ENCODE measurements at places on chromosomes 1 and 21. TPM values are rescaled to one million over a fixed set of nuclear protein-coding genes. Genes with fewer than 3 reads are reported as not detected.

Gene AADACL4
- total RNA-seq = not detected

Gene ZNF593OS
- total RNA-seq = not detected

Gene RAB7B
- total RNA-seq = not detected

Gene RBP7
- 3.2 TPM for total RNA-seq

Gene PMF1
- 115 TPM for total RNA-seq

Gene FRRS1
- total RNA-seq = 6.2 TPM

Gene ADAM30
- not detected for total RNA-seq

Gene PM20D1
- 0.23 TPM for total RNA-seq

Gene GABPB2
- 1.4 TPM for total RNA-seq

Gene RORC
- 0.30 TPM for total RNA-seq

Gene PRR9
- total RNA-seq = not detected

Gene UBL4B
- not detected for total RNA-seq

Gene MLLT11
- total RNA-seq = 12.7 TPM

Gene FCRL6
- total RNA-seq = not detected

Gene ALX3
- total RNA-seq = not detected

Gene TNFSF4
- 0.48 TPM for total RNA-seq

Gene KRTAP19-1
- total RNA-seq = not detected

Gene ALG14
- total RNA-seq = 1.4 TPM

Gene HSD3B1
- not detected for total RNA-seq

Gene LCE1E
- total RNA-seq = not detected

Gene HSF2BP
- 1.1 TPM for total RNA-seq

Gene PDZK1
- total RNA-seq = 0.57 TPM

Gene LEFTY2
- total RNA-seq = 15.5 TPM

Gene FBXO2
- 68.2 TPM for total RNA-seq

Gene TCEA3
- total RNA-seq = 0.73 TPM

Gene ILDR2
- 1.6 TPM for total RNA-seq

Gene TMEM51
- total RNA-seq = 9.2 TPM

Gene CLK2
- total RNA-seq = 68.2 TPM

Gene GJA4
- total RNA-seq = 1.0 TPM

Gene PLCH2
- 0.18 TPM for total RNA-seq

Gene OR2L2
- total RNA-seq = 0.05 TPM

Gene GREM2
- 0.17 TPM for total RNA-seq

Measured in WTC11 (cell line).